HCT116 (cell line): ENCODE measurements at places on chromosomes 16 and 17. TPM values are rescaled to one million over a fixed set of nuclear protein-coding genes. Genes with fewer than 3 reads are reported as not detected.

Gene TEKT5
- 0.37 TPM for total RNA-seq

GRCh38 chr17:6413065-6413464 lies 21.9 kb downstream of the AIPL1 start:
- DNase-seq = peak; percentile 36

DNA sequence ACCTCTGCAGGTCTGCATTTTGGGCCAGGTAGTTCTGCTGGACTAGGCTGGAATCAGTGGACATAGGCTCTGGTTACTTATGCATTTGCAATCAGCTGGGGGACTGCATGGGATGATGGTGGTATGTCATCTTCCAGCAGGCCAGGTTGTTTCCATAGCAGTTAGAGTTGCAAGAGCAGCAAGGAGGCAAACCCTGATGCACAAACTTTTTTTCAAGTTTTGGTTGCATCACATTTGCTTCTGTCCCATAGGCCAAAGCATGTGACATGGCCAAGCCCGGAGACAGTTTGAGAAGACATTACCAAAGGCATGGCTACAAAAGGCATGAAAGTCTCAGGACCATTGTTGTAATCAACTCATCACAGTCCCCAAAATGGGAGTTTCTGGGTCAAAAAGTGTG lies 58.2 kb downstream of the PRKCB start:
- no peak for DNase-seq

DNA sequence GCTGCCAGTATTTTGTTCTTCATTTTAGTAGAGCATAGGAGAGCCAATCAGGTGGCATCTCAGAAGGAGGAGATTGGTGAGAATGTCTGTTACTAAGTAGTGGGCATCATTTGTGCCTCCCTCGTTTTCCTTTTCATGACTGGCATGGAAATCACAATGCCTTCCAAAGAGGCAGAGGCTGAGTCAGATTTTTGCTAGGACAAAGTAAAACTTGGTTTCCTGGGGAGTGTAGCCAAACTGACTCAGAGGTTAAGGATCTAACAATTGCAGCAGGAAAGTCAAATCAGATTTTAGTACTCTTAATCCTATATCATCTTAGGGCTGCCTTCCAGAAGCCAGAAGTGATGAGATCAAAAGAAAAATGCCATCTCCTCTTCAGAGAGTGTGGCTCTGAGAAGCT lies 138.7 kb downstream of the ANKFN1 start:
- DNase-seq = no peak

DNA sequence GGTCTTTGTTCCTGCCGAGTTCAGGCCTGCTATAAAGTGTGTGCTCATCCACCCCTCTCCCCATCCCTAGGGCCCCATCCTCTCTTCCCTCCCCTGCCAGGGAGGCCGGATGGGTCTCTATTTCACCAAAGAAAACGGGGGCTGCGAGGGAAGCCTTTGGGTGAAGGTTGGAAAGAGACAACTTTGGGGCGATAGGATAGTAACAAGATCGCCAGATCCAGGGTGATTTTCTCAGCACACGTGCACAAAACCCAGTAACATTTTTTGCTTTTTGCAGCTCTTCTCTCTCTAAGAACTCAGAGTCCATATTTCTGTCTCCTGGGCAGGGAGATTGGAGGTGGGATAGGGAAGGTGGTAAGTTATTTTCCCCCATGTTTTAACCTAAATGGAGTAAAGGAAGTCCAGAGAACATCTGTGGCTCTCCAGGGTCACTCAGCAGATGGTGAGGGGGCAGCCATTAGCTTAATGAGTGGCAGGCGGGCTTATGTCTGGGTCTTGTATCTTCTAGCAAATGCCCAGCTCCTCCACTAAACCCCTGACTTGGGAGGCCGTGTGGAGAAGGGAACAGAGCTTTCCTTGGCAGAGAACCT lies 6.9 kb downstream of the CCR7 start:
- no peak for DNase-seq
